ENCODE measurements at places on chromosomes 5 and 9. TPM values are rescaled to one million over a fixed set of nuclear protein-coding genes. Genes with fewer than 3 reads are reported as not detected.

UTP15 gene
- total RNA-seq = 31.1 TPM

FLT4 gene
- under 0.01 TPM for total RNA-seq

GRCh38 chr9:124629600-124629999, 122.4 kb upstream of the NR5A1 start:
- DNase-seq = peak; percentile 76

DNA sequence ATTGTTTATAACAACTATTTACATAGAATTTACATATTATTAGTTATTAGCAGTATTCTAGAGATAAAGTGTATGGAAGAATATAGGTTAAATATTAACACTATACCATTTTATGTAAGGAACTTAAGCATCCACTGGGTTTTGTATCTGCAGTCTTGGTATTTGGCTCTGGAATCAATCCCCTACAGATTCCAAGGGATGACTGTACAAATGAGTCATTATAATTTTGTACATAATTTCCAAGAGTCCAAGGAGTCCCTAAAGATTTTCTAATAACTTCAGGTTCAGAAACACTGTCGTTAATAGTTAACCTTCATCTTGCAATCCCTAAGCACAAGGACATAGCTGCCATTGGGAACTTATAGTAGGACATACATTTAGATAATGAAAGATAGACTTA, 254.8 kb upstream of the PDE4D start:
- peak; percentile 20 for DNase-seq

NIPAL4 gene
- total RNA-seq = 0.18 TPM

DNA sequence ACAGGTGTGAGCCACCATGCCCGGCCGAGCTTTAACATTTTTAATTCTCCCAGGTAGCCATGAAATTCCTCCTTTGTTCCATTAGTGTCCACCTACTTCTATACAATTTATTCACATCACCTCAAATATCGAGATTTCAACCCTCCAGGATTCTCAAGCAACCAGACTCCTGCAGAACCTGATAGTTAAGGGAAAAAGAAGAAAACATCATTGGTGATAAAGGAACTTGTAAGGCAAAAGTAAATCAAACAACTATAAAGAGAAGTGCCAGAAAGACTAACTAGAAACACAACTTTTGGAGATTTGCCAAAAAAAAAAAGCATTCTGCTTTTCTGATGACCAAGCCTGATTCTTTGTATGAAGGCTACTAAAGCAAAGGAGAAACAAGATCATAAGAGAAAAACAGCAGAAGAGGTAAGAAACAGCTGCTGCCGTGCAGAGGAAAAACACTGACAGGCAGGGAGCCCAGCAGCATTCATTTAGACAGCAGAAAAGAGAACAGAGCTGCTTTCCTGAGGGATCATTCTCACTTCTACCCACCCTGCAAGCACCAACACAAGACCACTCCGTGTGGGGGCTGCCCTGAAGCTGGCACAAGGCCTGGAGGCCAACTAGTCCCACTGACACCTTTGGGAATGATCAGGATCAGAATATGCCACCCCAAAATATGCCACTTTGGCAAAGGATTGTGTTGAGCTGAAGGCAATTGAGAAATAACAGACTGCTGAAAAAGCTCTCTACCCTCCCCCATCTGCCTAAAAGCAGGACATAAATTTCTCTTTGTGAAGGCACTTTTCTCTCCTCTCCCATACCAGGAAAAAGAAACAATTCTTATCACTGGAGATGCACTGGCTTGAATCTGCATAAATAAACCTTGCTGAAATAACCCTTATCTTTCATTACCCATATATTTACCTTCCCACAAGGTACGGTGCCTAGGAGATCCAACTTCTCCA, 75.1 kb downstream of the ALDH7A1 start:
- DNase-seq = peak; percentile 40

GRCh38 chr9:92455217-92455616, 27.1 kb downstream of the ASPN start:
- no peak for DNase-seq

DMXL1 gene
- total RNA-seq = 21.5 TPM

RIMOC1 gene
- total RNA-seq = 10.3 TPM

DNA sequence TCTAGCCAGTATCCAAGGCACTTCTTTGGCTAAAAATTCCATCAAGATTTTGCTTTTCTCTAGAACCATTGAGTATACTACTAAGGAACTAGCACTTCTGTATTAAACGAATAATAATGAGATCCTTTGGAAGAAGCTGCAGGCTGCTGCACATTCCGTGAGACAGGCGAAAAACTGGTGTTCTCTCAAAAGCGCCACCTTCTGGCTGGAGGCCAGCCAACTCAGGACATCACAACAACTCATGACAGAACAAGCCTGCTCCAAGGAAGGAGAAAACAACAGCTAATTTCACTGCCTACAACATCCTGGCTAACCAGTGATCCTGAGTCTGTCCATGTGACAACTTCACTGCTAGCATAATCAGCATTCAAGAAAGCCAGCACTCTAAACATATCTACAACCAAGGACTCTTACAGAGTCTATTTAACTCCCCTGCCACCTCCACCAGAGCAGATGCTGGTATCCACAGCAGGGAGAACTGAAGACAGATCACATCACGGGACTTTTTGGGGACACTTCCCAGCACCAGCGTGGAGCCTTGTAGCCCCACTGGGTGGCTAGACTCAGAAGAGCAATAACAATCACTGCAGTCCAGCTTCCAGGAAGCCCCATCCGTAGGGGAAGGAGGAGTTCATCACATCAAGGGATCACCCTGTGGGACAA, 150.5 kb downstream of the YTHDC2 start:
- peak; percentile 16 for DNase-seq

PCDHA9 gene
- under 0.01 TPM for total RNA-seq

SPINK13 gene
- total RNA-seq = not detected

DNA sequence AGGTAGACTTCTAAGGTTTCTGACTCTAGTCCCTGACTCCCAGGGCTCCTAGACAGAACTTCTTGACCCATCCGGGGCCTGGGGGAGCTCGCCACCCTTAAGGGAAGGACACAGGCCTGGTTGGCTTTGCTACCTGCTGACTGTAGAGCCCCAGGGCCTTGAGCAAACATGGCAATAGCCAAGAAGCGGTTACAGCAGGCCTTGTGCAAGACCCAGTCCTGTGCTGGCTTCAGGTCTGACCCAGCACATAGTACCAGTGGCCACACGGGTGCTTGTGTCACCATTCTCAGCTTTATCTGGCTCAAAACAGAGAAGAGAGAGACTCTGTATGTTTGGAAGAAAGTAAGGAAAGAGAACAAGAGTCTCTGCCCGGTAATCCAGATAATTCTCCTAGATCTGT, 41.8 kb downstream of the AP3B1 start:
- no peak for DNase-seq

SPATA31D4 gene
- total RNA-seq = not detected

GRCh38 chr5:20367178-20367577, 379.2 kb upstream of the CDH18 start:
- DNase-seq = no peak

CMBL gene
- total RNA-seq = 5.0 TPM

STPG3 gene
- total RNA-seq = not detected

DNA sequence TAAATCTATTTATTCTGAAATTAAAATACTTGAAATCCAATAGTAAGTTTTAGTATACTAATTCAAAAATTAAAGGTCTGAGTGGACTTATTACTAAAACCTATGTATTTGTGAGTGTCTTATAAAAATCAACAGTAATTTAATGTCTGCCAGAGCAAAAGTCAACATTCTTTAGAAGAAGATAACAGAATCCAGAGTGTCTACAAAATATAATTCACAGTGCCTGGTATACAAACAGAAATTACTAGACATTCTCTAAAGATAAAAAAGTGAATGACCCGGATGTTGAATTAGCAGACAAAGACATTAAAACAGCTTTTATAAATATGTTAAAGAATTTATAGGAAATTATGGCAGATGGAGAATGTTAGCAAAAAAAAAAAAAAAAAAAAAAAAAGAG, 22.4 kb upstream of the IRX4 start:
- no peak for DNase-seq

- DNase-seq = no peak
Observed at GRCh38 chr5:55530669-55531068, 4.1 kb downstream of the PLPP1 start.

DNA sequence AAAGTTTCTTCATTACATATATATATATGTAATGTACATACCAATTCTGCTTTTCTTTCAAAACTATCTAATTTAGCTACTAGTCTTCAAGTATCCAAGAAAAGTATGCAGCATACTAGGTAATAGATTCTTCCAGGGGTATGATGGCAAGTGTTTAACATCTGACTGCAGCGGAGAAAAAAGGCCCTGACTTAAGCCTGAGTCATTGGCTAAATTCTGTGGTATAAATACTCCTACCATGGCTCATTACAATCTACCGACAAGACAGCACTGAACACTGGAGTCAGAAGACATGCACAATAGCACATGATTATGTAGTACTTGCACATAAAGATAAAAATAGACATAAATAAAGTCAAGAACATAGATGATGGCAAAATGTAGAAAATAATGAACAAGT, 439.9 kb downstream of the BRINP1 start:
- DNase-seq = peak; percentile 1

GRCh38 chr9:68981789-68982188, 32.1 kb downstream of the PRKACG start:
- no peak for DNase-seq

DNA sequence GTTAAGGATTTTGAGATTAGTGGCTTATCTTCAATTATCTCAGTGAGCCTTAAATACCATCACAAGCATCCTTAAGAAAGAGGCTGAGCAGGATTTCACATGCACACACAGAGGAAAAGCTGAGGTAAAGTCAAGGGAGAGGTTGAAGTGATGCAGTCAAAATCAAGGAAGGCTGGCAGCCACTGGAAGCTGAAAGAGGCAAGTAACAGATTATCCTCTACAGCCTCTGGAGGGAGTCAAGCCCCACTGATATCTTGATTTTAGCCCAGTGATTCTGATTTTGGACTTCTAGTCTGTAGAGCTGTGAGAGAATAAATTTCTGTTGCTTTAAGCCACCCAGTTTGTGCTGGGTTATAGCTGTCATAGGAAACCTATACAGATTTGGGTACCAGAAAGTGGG, 80.1 kb downstream of the ANKRD31 start:
- no peak for DNase-seq

TEK gene
- total RNA-seq = 10.8 TPM

TUSC1 gene
- total RNA-seq = 2.0 TPM

SCAI gene
- total RNA-seq = 14.5 TPM

DNA sequence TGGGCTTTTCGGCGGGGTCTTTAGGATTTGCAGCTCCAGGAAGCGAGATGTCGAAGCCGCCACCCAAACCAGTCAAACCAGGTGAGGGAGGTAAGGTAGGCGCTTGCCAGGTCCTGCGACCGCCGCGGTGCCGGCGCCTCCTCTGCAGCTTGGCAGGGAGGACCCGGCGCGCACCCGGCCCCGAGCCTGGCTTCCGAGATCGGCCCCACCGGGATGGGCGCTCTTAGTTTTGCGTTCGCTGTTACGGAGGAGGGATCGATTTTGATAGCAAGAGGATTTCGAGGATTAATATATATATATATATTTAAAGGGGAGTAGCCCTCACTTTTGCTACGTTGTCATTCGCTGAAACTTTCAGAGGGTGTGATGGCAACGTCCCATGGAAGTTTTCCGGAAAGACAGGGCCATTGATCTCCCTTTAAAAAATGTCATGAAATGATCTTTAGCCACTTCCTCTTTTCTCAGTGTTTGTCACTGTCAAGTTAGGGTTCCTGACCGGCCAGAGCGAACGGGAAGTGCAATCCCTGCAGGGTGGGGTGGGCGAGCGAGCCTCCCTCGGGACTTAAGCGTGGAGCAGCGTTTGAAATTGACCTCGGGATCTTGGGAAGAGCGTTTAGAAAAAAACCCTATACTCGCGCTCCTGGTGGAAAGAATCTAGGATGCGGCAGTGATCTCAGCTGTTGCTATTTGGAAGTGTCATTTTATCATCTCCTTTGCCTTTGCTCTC, 495 bp downstream of the OSTF1 start:
- peak; percentile 68 for DNase-seq

ARAP3 gene
- 1.4 TPM for total RNA-seq

ANXA6 gene
- 633 TPM for total RNA-seq

GBGT1 gene
- total RNA-seq = 1.8 TPM

TBC1D9B gene
- total RNA-seq = 58.6 TPM

PCDHGA10 gene
- total RNA-seq = 6.9 TPM

GRCh38 chr5:102583276-102584124, 84.7 kb upstream of the SLCO6A1 start:
- peak; percentile 18 for DNase-seq

DNA sequence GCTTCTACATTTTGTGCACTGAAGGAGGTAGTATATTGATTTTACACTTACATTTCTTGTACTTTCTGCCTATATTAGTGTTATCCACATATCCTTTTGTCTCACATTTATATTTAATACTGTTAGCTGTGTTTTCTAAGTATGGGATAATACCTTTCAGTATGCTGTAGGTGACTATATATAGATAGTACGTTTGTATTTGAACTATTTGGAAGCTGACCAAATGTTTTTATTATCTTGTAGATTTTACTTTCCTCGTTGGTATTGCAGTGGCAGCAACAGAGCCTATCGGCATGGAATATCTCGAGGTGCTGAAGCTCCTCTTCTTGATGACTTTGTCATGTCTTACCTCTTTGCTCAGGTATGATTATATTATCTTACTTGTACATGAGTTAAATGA, 59.1 kb downstream of the JAK2 start:
- no peak for DNase-seq

- DNase-seq = no peak
Observed at GRCh38 chr5:107724642-107725041, 53.9 kb upstream of the EFNA5 start.

DNA sequence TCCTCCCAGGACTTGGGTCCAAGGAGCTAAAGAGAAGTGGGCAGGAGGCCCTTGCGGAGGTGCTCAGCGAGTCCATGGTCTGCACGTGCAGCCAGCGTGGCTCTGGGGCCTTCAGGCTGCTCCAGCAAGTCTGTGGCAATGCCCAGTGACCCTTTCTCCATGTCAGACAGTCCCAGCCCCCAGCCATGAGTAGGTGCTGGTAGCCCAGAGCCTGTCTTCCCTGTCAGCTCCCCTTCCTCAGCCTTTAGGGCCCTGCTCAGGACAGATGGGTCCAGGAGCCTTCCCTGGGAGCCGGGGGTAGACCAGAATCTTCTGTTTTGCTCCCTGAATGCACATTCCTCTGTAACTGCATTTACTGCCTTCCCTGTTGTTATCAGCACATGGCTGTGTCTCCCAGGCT, 147.2 kb upstream of the IRX2 start:
- DNase-seq = no peak

DNA sequence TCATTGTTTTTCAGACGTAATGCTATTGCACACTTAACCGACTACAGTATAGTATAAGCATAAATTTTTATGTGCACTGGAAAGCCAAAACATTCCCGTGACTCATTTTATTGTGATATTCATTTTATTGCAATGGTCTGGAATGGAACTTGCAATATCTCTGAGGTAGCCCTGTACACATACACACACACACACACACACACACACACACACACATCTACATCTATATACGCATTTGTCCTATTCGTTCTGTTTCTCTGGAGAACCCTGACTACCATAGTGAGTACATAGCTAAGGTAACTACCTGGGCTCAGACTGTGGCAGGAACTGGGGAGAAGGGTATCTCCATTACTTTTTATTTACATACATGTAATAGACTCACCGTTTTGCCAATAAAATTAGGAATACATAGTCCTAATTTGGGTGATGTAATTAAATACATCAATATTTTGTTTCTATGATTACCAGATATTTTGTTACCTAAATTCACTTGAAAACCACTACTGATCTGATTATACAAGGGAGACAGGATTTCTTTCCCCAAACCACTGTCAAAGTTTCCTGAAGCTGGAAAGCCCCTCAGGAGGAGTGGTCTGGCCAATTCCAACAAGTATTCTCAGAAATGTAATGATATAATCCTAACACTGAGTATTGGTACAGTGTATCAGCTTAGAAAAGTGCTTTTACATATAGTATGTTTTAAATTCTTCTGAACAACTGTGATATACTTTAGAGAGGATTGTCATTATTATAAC, 74.0 kb upstream of the PLPP1 start:
- DNase-seq = no peak

All from IMR-90 (cell line).